ENCODE measurements at places on chromosomes 2 and 18. TPM values are rescaled to one million over a fixed set of nuclear protein-coding genes. Genes with fewer than 3 reads are reported as not detected.
A peak's percentile ranks its signal among the peaks of the same experiment; 100 is the strongest.

The ADNP2 gene
- total RNA-seq: 20.5 TPM

The ABCG5 gene
- not detected for total RNA-seq

The GRP gene
- not detected for total RNA-seq

The VWA3B gene
- not detected for total RNA-seq

The CENPA gene
- total RNA-seq: 0.75 TPM

The SIGLEC15 gene
- total RNA-seq: 0.19 TPM

The PELI1 gene
- 23.8 TPM for total RNA-seq

DNA sequence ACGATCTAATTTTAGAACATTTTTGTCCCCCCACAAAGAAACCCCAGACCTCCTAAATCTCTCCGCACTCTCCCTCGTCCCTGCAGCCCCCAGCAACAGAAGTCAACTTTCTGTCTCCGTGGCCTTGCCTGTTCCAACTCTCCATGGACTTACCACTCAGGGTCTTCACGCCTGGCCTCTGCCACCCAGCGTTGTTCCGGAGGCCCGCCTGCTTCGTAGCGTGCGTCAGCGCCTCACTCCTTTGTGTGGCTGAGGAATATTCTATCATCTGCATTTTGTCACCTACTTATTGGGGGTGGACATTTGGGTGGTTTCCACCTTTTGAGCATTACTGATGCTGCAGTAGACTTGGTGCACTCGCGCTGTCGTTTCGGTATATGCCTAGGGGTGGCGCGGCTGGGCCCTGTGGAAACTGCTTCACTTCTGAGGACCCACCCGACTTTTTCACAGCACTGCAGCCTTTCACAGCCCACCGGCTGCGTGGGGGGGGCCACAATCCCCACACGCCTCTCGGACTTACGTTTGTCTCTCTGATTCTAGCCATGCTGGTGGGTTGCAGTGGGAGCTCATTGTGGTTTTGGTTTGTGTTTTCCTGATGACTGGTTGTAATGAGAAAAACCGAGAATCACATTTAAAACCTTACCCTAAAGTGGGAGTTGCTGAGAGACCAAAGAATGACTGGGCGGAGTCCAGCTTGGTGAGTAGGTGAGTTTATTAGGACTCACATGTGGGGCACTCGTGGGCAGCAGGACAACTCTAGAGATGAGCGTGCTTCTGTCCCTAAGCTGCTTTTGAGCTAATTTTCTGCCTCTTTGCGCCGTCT, 1.4 kb upstream of the HSBP1L1 start:
- no peak for DNase-seq

GRCh38 chr2:33577084-33577483, 22.0 kb downstream of the FAM98A start:
- DNase-seq: no peak

DNA sequence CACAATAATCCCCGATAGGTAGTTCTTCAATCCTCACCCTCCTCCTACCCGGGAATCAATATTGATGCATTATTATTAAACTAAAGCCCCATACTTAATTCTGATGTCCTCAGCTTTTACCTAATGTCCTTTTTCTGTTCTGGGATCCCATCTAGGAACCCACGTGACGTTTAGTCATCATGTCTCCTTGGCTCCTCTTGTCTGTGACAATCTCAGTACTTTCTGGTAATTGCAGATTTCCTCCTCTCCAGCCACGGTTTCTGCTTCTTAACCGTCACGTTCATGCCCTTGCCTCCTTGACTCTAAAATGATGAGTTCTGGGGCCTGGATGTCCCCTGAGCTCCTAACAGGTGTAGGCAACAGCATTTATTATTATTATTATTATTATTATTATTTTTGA, 2.9 kb upstream of the DGKD start:
- peak; percentile 10 for DNase-seq

DNA sequence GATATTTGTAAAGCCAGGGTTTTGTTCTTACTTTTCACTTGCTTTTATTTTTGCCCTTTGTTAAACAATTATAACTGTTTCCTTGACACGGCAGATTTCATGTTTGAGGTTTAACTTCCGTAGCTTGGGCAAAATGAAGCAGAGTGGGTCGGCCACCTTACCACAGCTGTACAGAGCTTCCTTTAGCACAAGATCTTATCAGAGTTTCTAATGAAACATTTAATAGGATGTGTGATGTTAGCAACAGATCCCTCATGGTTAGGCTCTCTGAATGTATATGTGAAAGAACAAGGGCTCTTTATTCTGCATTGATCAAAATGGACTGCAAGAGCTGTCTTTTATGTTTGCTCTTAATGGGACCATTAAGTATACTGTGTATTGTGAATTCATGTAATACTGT, 22.3 kb downstream of the RNF125 start:
- no peak for DNase-seq

DNA sequence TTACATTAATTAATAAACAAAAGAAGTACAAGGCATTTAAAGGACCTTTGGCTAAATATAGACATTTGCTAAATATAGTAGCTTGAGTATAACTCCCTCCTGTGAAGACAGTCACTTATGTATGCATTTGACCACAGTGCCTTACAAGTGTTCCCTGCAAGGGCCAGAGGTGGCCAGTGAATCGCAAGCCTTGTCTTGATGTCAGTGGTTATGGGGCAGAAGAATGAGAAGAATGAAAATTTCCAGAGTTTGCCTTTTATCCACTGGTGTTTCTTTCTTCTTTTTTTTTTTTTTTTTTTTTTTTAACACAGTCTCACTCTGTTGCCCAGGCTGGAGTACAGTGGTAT, 1.8 kb downstream of the LRRFIP1 start:
- DNase-seq: no peak

DNA sequence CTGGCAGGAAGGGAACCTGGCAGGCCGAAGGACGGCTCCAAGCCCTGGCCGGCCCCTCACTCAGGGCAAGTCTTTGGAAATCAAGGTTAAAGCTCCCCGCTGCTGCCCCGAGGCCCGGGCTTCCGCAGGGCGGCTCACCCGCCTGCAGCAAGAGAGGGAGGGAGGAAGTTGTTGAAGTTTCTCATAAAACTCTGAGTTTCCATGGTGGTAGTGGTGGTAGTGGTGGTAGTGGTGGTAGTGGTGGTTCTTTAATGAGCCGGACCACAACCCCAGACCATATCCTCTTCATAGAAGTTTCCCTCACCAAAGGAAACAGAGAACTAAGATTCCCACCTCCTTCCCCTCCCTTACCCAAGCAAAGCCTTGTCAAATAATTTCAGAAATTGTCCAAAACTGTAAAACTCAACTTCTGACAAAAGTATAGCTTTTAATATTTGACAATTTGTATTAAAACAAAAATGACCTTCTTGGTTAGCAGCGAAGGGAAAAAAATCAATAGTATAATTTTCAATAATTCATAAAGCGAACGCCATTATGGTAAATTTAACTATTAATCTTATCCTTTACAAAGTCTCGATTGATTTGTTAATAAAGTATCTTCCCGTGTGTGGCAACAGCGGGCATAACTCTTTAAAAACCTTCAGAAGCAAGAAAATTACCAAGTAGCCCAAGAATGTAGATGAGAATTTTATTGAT, 1.5 kb upstream of the HOXD10 start:
- no peak for DNase-seq

DNA sequence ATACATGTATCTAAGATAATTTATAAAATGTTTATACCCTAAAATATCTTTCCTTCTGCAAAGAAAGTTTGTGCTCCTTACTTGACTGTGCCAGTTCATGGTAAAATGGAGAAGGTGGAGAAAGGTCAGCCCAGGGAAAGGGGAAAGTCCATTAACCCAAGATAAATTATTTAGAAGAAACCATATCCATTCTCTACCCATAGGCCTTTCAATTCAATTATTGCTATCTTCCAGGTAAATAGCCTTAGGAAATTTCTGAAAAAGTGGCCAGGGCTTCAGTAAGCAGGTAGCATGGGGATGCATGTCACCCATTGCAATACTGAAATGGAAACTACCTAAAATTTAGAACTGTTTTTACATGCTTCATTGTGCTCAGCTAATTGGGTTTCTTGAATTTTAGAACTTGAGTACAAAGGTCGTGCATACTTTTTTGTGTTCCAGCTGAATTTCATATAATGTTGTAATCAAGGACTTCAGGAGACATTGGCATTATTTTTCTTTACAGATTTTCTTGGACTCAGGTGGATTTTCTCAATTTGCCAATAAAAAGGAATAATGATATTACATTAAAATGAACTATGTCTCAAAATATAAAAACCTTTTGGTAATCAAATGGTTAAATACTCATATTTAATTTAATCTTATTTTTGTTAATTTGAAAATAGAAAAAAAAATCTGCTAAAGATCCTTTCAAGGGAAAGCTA, 124.9 kb downstream of the CSRNP3 start:
- DNase-seq: no peak

DNA sequence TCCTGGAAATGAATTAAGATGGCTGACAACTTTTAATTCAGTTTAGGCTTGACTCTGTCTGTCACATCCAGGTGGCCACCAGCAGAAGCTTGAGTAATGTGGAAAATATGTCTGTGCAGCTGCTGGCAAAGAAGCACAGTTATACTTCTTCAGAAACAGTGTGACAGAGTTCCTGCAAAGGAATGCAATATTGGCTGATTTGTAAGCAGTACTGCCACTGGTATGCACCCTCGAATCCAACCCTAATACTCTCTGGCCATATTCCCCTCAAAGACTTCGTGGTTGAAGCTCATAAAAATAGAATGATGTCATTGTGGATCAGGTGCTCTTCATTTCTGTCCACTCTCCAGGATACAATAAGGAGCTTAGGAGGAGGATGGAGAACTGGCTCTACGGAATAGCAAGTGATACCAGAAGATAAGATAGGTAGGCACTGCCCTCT, 86.2 kb downstream of the METTL8 start:
- DNase-seq: peak; percentile 99

GRCh38 chr2:211994806-211995205, 543.8 kb downstream of the ERBB4 start:
- no peak for DNase-seq

GRCh38 chr18:8478166-8478967, 130.9 kb upstream of the RAB12 start:
- DNase-seq: peak; percentile 6

DNA sequence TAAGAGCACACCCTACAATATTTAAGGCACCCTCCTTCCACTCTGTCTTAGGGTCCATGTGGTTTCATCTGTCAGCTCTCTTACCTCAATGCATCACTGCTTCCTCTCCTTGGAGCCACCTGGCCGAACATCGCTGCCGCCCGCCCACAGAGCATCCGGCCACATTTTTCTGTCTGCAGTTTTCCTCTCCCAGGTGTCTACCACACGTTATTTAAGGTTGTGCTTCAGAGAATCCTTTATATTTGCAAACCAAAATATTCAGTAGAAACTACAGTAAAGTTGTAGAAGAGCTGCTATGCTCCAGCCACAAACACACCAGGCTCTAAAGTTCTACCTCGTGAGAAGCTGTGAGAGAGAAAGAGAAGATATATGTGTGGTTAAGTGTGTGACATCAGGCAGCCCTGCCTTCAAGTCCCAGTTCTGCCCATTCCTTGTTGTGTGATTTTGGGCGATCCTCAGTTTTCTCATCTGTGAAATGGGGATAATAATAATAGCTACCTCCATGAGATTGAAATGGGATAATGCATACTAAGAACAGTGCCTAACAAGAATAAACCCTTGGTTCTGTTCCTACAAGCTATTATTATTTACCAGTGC, 4.9 kb upstream of the STK17B start:
- no peak for DNase-seq

All from astrocyte (in vitro differentiated cells and primary cell).